ENCODE measurements at places on chromosomes 16 and 17.

GRCh38 chr17:39200957-39201510, 951 bp downstream of the RPL19 start:
- H3K27me3 ChIP-seq, result no peaks in the 10 kb centered on the region
- peaks cover 24% of the 10 kb centered on the region for H3K4me1 ChIP-seq
- H3K27ac ChIP-seq, result peak overlapping the region; percentile 100
- peak overlapping the region; percentile 60 for H3K4me3 ChIP-seq
- peaks cover 54% of the 10 kb centered on the region for H3K36me3 ChIP-seq
- no peak for DNase-seq

DNA sequence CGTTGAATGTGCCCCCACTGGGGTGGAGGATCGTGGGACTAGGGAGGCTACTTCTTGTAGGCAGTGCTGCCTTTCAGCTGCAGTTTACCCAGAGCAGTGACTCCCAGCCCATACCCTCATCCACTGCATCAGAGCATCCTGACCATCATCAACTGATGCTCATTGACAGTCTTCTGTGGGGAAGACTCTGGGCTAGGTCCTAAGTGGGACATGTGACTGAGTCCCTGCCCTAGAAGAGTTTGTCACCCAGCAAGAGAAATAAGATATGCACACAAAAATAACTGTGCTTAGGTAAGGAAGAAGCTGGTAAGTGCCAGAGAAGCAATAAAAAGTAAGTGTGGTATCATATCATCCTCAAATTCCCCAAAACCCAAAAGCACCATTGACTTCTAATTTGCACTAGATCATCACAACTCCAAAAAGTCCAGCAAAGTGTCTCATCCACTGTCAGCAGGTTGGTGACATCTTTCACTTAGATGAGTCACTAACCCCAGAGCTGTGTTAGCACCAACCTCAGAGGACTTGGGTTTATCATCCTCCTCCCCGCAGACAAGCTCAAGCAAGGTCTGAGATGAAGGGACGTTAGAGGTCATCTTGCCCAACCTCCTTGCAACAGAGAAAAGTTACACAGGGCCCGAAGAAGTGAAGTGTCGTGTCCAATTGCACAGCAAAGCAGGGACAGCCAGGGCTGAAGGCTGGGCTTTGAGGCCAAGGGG, 99.0 kb downstream of the CCDC182 start:
- no peak overlapping the region for H3K4me3 ChIP-seq
- no peak for DNase-seq
- no peaks in the 10 kb centered on the region for H3K27me3 ChIP-seq
- H3K4me1 ChIP-seq, result peaks cover 15% of the 10 kb centered on the region
- H3K27ac ChIP-seq, result no peak overlapping the region

DNA sequence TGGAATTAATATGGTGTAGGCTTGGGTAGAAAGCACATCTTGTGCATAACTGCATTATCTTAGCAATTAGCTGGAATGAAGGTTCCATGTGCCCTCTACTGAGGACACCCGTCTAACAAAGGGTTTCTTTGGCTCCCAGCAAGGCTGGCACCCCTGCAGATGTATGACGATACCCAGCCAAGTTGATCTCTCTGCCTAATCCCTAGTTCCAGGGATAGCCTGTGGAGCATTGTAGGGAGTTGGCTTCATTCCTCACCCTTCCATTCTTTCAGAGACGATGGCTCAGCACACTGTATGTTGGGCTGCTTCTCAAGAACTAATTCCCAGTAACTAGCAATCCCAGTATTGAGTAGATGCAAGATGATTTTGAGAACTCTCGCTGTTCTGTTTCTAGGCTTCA, 182.5 kb downstream of the SNX29 start:
- H3K36me3 ChIP-seq, result no peaks in the 10 kb centered on the region
- H3K4me1 ChIP-seq, result peaks cover 6% of the 10 kb centered on the region
- H3K4me3 ChIP-seq, result no peak overlapping the region
- no peaks in the 10 kb centered on the region for H3K27me3 ChIP-seq
- DNase-seq, result no peak

DNA sequence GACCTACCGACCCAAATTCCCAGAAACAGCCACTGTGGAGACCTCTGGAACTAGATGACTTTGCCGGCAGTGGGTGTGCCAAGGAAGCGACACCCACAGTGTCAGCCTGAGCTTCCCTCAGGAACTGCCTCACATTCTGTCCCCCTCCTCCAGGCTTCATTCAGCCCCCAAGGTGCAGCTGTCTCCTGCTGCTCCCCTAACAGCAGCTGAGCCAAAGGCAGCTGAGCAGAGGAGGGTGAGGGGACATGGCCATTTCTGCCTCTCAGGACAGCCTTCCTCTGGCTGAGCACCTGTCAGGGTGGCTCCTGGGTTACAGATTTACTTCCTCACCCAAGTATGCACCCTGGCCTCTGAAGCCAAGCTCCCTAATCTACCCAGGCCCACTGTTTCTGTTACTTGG, 22.1 kb upstream of the MTMR4 start:
- no peak overlapping the region for H3K4me3 ChIP-seq
- H3K27me3 ChIP-seq, result no peaks in the 10 kb centered on the region
- H3K36me3 ChIP-seq, result no peaks in the 10 kb centered on the region
- H3K4me1 ChIP-seq, result peaks cover 28% of the 10 kb centered on the region

DNA sequence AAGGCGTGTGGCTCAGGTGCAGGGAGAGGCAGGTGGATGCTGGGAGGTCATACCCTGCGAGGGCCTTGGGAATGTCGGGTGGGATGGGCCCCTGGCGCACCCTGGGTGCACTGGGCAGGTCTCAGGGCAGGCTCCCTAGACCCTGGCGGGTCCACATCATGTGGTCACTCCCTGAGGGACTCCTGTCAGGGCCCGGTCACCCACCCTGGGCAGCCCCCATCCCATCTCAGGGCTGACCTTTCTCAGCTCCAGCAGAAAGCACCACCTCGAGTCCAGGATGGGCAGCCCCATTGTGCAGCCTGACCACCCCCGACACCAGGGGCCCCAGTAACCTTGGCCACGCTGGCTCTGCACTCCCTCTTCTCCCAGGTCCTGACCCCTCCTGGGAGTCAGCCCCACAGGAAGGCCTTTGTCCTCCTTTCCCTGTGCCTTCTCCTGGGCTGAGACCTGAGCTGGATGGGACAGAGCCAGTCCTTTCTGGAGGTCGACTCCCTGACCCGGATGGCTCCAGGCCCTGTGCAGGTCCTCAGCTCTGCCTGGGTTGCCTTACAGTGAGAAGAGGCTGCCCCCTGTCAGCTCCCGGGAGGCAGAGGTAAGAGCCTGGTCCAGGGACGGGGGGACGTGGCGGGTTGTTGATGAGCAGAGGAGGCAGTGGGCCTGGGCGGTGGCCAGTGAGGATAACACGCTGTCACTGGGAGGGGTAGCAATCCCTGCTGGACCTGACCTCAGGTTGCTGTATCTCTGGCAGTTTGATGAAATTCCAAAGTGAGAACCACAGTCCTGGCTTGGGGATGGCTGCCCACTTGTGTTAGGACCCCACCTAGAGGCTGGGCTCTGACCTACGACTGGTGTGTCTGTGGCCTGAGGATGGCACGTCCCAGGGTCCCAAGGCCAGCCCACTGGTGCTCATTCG, 77.9 kb downstream of the GOSR1 start:
- H3K27me3 ChIP-seq, result no peaks in the 10 kb centered on the region
- no peak overlapping the region for H3K27ac ChIP-seq
- no peaks in the 10 kb centered on the region for H3K36me3 ChIP-seq
- H3K4me3 ChIP-seq, result no peak overlapping the region
- peak; percentile 56 for DNase-seq

DNA sequence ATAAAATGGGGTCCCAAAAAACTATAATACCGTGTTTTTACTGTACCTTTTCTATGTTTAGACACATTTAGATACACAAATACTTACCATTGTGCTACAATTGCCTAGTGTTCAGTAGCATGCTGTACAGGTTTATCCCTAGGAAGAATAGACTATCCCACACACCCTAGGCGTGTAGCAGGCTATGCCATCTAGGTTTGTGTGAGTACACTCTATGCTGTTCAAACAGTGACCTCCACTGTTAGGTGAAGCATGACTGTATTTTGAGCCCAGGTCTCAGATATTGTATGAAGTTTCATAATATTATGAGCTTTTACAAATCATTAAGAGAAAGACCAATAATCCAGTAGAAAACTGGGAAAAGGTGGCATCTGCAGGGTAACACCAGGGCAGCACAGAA, 23.6 kb downstream of the MILR1 start:
- H3K4me1 ChIP-seq, result no peaks in the 10 kb centered on the region
- H3K27ac ChIP-seq, result no peak overlapping the region
- no peak overlapping the region for H3K4me3 ChIP-seq

GRCh38 chr16:75836347-75837010, 110.2 kb upstream of the CPHXL start:
- H3K27me3 ChIP-seq, result no peaks in the 10 kb centered on the region
- DNase-seq, result no peak
- H3K36me3 ChIP-seq, result no peaks in the 10 kb centered on the region

DNA sequence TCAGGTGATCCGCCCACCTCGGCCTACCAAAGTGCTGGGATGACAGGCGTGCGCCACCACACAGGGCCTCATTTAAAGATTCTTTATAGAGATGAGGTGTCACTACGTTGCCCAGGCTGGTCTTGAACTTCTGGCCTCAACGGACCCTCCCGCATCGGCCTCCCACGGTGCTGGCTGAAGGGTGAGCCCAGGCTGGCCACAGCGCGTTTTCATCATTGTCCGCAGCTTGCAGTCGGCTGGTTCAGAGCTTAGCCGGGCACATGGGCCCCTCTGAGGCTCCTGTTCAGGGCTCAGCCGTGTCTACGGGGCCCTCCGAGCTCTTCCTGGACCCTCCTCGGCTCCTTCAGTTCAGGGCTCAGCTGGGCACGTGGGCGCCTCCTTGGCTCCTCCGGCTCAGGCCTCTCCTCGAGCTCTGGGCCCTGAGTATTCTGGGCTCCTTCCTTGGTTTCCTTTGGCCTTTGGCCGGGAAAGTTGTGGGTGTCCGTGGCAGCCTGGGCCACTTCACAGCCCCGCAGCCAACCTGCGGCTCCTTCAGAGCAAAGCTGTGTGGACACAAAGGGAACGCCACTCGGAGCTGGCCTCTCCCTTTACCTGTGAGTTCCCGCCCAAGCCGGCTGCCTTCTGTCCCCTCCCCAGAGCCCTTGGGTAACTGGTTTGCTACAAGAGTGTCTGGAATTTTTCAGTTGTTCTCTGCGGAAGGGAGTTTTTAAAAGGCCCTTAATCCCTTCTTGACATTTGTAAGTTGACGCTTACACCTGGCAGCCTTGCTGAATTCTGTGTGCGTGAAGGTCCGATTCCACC, 1.2 kb upstream of the MSLN start:
- no peak overlapping the region for H3K4me3 ChIP-seq
- no peaks in the 10 kb centered on the region for H3K4me1 ChIP-seq
- DNase-seq, result no peak
- peaks cover 47% of the 10 kb centered on the region for H3K27me3 ChIP-seq
- no peaks in the 10 kb centered on the region for H3K36me3 ChIP-seq

DNA sequence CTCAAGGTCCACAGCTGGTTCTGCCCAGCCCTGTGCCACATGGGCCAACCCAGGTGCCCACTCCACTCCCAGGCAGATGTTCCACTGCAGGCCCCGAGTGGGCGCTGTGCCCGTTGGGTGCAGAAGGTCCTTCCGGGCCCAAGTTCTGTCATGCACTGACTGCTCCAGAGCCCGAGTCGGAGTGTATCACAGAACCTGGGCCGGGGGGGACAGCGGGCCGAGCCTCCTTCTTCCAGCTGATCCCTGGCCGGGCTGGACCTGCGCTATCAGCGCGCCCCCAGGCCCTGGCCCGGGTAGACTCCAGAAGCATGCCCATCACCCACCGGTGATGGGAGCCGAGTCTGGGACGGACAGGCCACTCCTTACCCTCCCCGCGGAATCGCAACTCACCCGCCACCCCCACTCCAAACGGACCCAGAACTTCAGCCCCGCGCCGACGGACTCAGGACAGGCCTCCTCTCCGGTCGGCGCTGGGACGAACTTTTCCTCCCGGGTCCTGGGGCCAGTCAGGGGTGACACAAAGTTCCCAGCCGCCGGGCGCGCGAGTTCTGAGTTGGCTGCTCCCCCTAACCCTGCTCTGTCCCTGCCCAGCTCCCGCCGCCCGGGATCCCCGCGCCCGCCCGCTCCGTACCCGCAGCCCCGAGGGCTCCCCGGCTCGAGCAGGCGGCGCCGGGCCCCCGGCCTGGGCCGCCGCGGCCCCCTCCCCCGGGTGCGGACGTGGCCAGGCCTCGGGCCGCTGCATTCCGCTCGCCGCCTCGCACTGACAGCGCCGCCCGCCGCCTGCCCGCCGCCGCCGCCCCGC, at the start of gene COPZ2:
Gene COPZ2 (minus strand): TSS at position 762 of the 802 bp plus-strand sequence. CDS start 20 bp downstream, at position 742.
- H3K27ac ChIP-seq, result no peak within 1 kb of the TSS
- H3K4me3 ChIP-seq, result peak within 1 kb of the TSS; percentile 59
- no peaks in the 10 kb centered on the region for H3K27me3 ChIP-seq
- peak; percentile 50 for DNase-seq

DNA sequence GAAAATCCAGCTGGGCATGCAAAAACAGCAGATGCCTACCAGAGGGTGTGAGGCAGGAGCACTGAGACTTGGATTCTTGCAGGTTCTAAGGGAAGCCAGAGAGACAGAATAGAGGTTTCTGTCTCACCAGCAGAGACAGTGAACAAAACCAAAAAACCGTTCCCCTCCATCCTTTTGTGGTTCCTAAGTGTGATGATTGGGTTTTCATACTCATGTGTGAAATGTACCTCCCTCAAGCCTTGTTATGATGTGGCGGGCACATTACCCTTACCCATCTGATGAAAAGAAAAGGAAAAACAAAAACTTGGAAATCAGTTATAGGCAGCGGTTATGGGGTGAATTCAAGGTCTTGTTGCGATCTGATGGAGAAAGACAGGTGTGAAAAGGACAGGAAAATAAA, 172.6 kb upstream of the CDH13 start:
- no peaks in the 10 kb centered on the region for H3K27me3 ChIP-seq
- H3K36me3 ChIP-seq, result no peaks in the 10 kb centered on the region
- H3K4me3 ChIP-seq, result no peak overlapping the region
- no peak overlapping the region for H3K27ac ChIP-seq
- DNase-seq, result no peak

All from SJSA1 (cell line).